Right lobe of liver (tissue), 6 donors: ENCODE measurements at places on chromosomes 4 and X.
A peak's percentile ranks its signal among the peaks of the same experiment; 100 is the strongest.

GRCh38 chr4:143185253-143186107, 763 bp downstream of the USP38 start:
- DNase-seq: peak; percentile 55

DNA sequence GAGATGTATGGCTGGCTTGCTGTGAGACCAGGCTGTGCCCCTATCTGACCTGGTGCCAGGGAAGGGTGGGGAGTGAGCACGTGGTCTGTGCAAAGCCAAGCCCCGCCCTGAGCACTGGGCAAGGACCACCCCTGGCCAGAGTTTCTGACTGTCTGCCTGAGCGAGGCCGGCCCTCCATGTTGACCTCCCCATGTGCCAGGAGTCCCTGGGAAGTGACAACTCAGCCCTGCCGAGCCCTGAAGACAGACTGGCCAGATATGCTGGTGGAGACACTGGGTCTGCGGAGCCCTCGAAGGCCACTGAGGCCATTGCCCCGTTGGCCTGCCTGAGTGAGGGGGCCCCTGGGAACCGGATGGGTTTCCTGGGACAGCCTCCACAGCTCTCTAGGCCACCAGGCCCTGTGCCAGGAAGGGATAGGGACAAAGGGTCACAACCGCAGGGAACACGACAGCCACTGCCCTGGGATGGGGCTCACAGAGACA, 7.1 kb upstream of the BGN start:
- no peak for DNase-seq

DNA sequence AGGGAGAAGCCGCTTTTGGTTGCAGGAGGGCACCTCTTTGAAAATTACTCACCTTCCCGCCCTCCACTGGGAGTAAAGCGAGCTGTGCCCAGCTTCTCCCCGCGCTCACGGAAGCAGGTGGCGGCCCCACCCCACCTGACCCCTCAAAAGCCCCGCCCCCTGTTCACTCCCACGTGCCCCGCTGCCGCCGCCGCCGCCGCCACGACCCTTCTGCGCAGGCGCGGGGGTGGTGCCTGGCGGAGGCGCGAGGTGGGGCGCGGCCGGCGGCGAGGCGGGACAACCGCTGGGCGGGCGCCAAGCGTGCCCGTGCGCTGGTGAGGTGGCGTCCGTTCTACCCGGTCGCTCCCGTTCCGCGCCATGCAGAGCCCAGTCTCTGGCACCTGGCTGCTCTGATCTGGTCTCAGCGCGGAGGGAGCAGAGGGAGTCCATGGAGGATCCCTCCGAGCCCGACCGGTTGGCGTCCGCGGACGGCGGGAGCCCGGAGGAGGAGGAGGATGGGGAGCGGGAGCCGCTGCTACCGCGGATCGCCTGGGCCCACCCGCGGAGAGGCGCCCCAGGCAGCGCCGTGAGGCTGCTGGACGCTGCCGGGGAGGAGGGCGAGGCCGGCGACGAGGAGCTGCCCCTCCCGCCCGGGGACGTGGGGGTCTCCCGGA, at the start of gene PI4K2B:
PI4K2B (plus strand) TSS at position 297 of the 653 bp plus-strand sequence; CDS start at position 428, 131 bp downstream.
- peak; percentile 95 for DNase-seq

- peak; percentile 70 for DNase-seq
Measured at GRCh38 chr4:797066-797465, 28.9 kb downstream of the CPLX1 start.
